NCI-H1105 treated with DMSO at 0.1 percent for 48 hours (cell line): ENCODE measurements at places on chromosomes 2 and 18.

DNA sequence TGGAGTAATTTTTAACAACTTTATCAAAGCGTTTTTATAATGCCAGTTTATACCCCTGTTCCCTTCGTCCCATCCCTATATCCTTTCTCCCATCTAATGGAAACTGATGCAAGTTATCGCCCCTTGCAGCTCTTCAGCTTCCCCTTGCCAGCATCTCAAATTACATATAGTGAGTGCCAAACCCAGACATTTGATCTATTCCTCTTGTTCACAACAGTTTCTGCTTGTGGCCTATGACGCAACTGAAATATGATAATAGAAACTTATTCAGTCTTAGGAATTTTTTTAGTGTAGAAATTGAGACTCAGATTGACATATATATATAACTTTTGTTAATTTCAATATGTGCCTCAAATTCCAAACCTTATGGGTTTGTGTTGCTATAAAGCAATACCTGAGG lies 562.2 kb upstream of the VWC2L start:
- DNase-seq: no peak

DNA sequence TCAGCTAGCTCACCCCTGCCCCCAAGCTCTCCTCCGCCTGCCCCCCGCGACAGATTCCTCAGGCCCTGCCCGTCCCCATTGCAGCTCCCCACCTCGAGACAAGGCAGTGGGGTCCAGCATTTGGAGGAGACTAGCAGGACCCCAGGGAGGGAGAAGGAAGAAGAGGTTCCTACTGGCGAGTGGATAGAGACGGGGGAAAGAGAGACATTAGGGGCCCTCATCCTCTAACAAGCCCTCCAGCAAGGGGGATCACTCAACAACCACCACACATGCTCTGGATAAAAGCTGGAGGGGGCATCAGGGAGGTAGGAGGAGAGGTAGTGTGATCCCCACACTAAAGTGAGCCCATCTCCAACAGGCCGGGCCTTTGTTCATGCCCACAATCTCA lies 8.9 kb upstream of the TNS1 start:
- no peak for DNase-seq

- DNase-seq: no peak
Observed at GRCh38 chr2:69186614-69187013, 173.6 kb downstream of the ANTXR1 start.

- no peak for DNase-seq
Observed at GRCh38 chr18:60534538-60534937, 162.0 kb upstream of the MC4R start.

GRCh38 chr2:235506291-235506996 lies 12.6 kb downstream of the AGAP1 start:
- DNase-seq: peak; percentile 72

GRCh38 chr2:199488772-199489400 lies 31.1 kb upstream of the SATB2 start:
- DNase-seq: peak; percentile 20

DNA sequence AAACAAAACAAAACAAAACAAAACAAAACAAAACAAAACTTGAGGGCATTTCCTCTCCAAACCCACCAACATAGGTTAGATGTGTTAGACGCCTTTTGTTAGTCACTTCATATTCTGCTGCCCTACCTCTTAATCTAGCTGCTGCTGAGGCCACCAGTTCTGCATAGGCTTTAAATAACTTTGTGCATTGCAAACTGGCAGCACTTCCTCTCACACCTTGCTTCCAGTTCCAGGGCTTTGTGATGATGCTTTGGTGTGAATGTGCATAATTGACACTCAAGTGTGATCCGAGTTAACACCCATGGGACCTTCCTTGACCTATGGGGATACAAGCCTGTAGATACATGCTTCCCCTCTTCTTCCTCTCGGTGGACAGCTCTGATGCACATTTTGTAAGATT lies 2.3 kb upstream of the SERPINB11 start:
- DNase-seq: no peak

DNA sequence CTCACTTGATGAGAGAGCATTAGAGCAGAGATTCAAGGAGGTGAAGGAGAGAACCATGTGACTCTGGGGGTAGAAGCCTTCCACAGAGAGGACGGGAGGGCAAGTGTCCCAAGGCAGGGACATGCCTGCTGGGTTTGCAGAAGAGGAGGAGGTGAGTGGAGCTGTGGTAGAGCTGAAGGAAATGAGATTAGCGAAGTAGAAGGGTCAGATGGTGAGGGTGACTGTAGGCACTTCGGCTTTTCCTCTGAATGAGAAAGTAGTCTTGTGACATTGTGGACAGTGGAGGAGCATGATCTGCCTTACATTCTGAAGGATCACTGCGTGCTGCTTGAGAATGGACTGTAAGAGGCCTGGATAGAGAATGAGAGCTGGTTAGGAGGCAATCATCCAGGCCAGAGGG lies 126.0 kb downstream of the NXPH2 start:
- no peak for DNase-seq

- no peak for DNase-seq
Observed at GRCh38 chr18:813172-814071, 1.4 kb upstream of the YES1 start.

- no peak for DNase-seq
Observed at GRCh38 chr2:154338352-154338967, 360.0 kb upstream of the KCNJ3 start.

- DNase-seq: no peak
Observed at GRCh38 chr2:33848486-33848885, 249.4 kb upstream of the FAM98A start.

DNA sequence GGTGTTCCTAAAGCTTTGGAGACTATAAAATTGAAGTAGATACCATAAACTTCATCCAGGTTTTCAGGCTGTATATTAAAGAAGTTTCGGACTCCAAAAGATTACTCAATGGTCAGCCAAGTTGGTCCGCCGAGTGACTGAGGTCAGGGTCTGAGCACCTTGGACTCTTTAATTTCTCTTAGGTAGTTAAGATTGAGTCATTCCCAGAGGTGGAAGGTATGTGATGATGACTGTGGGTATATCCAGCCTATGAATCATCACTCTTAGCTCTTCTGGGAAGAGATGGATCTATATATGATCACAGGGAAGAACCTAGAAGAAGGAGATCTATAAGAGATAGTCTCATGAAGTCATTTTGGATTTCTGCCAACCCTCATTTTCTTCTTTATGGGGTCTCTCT lies 3.3 kb downstream of the ITGA6 start:
- no peak for DNase-seq

GRCh38 chr2:170002096-170002495 lies 174.8 kb downstream of the UBR3 start:
- DNase-seq: no peak

DNA sequence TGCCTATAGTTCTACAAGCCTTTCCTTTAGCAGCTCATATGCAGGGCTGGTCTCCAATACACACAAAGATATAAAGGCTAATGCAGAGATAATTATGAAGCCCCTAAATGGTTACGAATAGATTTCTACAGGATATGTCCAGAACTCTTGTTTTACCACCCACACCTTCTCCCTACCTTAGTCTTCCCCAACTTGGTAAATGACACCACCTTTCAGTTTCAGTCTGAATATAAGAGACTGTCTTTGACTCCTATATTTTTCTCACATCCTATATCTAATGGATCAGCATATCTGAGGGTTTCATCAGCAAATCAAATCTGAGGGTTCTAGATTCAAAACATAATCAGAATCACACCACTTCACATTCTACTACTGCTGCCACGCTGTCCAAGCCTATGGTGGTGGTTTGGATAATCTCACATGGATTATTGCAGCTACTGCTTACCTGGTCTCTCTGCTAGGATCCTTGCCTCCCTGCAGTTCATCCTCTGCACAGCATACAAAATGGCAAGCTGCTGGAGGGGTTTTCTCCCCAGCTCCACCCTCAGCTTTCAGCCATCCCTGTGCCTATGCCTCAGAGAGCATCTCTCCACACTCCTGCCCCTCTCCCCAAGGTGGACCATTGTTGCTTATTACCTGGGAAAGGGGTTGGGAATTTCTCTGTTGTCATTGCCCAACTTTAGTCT lies 178.0 kb upstream of the SPOPL start:
- DNase-seq: no peak

DNA sequence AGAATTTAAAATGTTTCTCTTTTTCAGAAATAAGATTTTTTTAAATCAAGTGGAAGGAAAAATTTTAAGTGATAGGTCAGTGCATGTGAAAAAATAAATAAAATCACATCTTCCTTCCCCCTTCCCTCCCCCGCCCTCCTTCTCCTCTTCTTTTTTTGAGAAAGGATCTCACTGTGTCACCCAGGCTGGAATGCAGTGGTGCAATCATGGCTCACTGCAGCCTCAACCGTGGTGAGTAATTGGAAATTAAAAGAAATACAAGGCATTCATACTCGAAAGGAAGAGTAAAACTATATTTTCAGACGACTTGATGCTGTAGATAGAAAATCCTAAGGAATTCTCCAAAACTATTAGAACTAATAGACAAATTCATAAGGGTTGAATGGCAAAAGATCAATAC lies 16.9 kb upstream of the CRACDL start:
- DNase-seq: no peak

- DNase-seq: no peak
Observed at GRCh38 chr2:225354281-225354774, 45.2 kb upstream of the NYAP2 start.

- DNase-seq: no peak
Observed at GRCh38 chr2:109562421-109562820, 51.3 kb downstream of the SEPTIN10 start.

DNA sequence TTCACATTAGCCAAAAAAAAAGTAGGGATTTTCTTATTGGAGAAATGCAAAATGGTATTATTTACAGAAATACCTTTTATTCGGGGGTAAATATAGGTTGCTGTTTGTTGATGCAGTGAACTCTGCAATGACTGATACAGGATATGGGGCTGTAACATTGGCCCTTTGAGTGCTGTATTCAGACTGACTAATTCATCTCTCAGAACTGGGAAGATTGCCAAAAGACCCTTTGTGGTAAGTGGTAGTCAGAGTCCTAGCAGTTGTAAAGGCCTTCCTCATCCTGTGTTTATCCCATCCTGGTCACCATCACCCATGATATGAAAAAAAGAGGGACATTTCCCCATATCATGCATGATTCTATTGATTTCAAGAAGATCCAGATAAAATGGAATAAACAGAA lies 14.0 kb upstream of the DCC start:
- DNase-seq: peak; percentile 74

- peak; percentile 81 for DNase-seq
Observed at GRCh38 chr2:65991381-65992197, 443.3 kb upstream of the MEIS1 start.

GRCh38 chr2:21361957-21362486 lies 238.3 kb downstream of the TDRD15 start:
- DNase-seq: no peak

GRCh38 chr2:147865560-147865959 lies 20.7 kb downstream of the ACVR2A start:
- DNase-seq: no peak

GRCh38 chr2:216989340-216990129 lies 129.7 kb upstream of the TNP1 start:
- no peak for DNase-seq

DNA sequence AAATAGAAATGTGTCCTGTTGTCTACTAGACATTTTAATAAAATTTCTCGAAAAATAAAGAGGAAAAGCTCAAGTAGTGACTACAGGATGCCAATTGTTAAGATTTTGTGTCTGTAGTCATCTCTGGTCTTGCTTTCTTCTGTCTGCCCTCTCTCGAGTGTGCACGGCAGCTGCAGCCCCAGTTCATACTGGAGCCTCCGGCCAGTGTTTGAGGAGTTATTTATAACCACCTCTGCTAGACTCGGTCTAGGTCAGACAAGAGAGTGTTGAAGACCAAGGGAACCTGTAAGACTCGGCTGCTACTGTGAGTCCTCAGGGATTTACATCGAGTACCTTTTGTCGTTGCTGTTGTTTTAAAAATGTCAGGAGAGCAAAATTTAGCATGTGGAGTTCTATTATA lies 810.1 kb upstream of the POU3F3 start:
- no peak for DNase-seq

DNA sequence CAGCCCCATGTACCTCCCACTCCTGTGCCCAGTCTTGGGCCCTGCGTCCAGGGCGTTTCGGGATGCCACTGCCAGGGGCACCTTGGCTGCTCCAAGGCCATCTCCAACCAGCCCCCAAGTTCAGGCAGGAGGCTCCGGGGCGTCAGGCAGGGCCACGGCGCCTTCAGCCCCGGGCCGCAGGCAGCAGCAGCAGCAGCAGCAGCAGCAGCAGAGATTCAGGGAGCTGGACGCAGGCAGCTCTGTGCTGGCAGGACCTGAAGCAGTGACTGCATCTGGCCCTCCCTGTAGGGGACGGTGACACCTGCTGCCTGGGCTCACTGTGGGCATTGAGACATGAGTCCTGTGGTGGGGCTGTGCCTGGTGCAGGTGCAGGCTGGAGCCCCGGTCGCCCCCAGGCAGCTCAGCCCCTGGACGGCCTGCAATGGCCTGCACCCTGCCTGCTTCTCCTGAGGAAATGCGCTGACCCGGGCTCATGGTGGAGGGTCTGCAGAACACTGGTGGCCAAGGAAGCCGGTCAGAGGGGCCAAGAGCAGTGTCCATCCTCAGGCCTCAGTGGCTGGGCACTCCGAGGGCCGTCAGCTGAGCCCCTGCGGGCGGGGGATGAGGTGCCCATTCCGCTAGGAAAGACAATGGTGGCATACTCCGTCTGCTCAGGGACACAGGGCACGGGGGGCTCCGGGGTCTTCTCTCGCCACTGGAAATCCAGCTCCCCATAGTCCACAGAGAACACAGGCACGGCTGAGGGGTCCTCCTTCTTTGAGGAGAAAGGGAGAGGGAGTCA lies 8.0 kb downstream of the PDCD1 start:
- DNase-seq: no peak

- DNase-seq: no peak
Observed at GRCh38 chr2:137206069-137206468, 440.7 kb downstream of the THSD7B start.

GRCh38 chr2:128306081-128306930 lies 12.4 kb downstream of the HS6ST1 start:
- peak; percentile 78 for DNase-seq

DNA sequence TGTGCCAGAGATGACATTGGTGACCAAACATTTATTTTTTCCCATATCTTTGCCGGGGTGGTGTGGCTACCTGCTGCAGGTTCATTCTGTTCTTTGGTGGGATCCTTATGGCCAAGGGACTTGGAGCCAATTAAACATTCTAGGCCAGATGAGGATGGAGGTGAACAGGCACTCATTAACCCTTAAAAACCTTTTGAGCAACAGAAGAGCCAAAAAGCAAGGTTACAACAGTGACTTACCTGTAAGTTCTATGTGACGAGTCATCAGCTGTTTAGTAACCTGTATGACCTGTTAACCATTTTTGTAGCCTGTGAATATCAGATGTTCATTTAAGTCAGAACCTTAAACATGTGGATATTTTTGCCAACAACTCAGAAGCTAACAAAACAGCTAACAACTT lies 105.6 kb downstream of the XRCC5 start:
- no peak for DNase-seq
